NCI-H1048 (cell line): ENCODE measurements at places on chromosomes 6 and 20.

GRCh38 chr6:166306378-166307081 lies 1.7 kb downstream of the PRR18 start:
- no peak for DNase-seq

- no peak for DNase-seq
Observed at GRCh38 chr20:59777331-59777725, 156.1 kb downstream of the SYCP2 start.

- DNase-seq, result no peak
Observed at GRCh38 chr6:111809264-111809663, 64.0 kb downstream of the FYN start.

- DNase-seq, result no peak
Observed at GRCh38 chr6:112929641-112930040, 582.5 kb downstream of the RFPL4B start.

- no peak for DNase-seq
Observed at GRCh38 chr6:50820869-50821264, 2.2 kb downstream of the TFAP2B start.

DNA sequence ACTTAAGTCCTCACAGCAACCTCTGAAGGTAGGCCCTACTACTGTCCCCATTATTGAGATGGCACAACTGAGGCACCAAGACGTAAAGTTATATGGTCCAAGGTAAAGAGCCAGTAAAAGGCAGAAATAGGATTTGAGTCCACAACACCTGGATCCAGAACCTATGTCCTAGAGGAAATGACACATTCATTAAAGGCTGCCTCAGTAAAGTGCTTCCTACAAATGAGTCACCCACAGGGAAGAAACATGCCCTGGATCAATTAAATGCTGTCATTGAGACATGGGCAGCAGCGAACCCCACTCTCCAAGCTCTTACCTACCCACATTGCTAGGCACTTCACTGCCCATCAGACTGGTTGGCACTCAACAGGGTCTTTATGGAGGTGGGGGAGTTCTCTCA lies 600.9 kb downstream of the PTPRT start:
- DNase-seq, result no peak
